Stimulated activated CD8-positive, alpha-beta memory T cell treated with anti-CD3 and anti-CD28 coated beads, Interleukin-2, amount 100 ng/mL, for 1 hour (primary cell): ENCODE measurements at places on chromosomes 6 and 20.
A peak's percentile ranks its signal among the peaks of the same experiment; 100 is the strongest.

DNA sequence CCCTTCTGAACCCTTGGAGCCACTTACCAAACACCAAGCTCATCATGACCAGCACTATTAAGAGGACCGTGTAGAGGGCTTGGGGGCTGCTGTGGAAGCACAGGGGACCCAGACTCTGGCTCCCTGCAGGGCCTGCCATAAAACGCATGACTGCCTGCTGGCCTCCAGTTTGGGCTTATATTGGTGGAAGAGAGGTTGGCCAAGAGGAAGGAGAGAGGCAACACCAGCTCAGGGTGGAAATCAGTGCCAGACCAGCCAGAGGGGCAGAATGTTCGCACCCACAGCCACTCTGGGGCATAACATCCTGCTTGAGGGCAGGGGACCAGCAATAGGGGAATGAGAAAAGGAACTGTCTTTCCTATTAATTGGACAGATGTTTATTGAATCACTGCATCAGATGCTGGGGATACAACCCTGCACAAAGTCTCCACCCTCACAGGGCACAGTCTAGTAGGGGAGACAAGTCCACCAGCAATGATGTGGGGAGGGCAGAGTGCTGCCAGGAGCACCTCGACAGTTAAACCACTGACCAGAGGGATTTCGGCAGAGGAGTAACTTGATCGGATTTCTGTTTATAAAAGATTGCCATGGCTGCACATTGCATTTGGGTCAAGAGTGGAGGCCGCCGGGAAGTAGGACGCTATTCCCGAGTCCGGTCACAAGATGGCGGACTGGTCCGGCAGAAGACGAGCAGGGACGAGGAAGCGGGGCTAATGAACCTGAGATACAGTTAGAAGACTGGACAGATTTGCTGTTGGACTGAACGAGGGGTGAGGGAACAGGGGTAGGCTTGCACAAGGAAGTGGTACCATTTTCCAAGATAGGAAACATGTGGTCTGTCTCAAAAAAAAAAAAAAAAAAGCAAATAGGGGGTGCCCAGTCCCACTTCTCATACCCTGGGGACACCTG lies at the start of gene LY6G5C:
LY6G5C (minus strand) TSS at position 842 of the 909 bp plus-strand sequence; CDS start at position 148, 694 bp downstream.
- DNase-seq: peak; percentile 38

DNA sequence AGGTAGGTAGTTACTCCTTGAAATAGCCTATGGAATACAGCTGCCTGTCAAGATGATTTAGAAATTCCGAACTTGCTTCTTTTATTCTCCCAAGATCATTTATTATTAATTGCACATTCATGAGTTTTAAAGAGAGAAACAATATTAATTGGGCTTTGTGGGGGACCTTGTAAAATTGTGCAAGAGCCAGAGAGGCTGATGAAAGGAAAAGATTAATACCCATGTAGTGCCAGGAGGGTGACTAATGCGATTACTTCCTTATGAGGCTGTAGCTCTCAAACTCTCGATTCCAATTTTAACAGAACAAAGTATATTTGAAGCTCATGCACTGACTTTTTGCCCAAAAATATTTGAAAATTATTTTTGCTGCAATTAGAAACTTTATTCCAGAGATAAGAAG lies 423.8 kb upstream of the ID4 start:
- DNase-seq: no peak

DNA sequence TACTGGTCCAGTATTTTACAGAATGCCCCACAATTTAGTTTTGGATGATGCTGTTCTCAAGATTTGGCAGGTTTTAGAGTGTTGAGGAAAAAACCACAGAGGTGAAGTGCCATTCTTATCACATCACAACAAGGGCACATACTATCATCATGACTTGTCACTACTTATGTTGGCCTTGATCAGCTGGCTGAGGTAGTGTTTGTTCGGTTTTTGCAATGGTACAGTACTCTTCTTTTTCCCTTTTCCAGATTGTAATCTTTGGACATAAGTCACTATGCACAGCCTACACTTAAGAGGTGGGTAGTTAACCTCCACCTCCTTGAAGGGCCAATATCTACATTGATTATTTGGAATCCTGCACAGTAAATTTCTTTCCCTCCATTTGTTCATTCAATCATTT lies 8.8 kb downstream of the TENT5A start:
- no peak for DNase-seq

DNA sequence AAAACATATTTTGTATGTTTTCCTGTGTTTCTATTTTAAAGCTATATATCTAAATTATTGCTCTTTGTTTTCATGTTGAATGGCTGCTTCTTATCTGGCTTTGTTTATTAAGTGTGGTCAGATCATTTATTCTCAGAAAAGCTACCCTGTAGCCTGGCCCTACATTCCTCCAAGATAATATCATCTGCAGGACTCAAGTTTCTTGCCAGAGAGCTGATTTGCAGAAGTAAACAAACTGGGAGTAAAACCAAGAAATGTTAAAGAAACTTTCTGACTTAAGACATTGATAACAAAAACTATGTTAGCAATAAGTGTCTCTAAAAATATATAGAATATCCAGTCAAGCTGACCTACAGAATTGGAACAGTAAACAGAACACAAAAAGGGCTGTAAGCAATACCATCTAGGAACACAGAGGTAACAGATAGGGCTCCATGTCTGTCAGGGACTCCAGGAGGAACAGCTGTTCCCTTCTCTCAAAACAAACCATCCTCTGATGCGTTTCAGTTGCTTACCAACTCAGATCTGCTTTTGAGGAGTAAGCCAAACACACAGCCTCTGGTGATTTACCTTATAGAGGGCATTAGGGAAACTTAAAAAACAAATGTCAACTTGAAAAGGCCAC lies 17.5 kb upstream of the CEP85L start:
- no peak for DNase-seq

DNA sequence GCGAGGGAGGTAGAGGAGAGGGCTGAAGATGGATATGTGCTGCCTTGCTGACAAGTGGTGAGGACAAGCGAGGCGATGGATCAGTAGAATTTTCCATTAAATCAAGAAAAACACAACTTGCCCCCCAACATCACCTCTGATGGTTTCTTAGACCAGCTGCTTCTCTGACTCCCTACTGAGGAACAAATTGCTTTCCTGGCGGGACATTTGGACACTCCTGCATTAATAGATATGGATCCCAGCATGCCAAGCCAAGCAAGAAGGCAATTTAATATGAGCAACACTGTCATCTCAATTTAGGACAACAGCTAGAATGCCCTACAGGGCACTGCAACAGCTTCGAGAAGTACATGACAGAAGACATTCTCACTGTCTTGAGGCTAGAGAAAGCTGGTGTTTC lies 248.4 kb upstream of the AGPAT4 start:
- no peak for DNase-seq

GRCh38 chr6:163789199-163789810 lies 374.8 kb downstream of the QKI start:
- no peak for DNase-seq

- DNase-seq: no peak
Measured at GRCh38 chr6:125701354-125701668, 48.1 kb upstream of the HEY2 start.

DNA sequence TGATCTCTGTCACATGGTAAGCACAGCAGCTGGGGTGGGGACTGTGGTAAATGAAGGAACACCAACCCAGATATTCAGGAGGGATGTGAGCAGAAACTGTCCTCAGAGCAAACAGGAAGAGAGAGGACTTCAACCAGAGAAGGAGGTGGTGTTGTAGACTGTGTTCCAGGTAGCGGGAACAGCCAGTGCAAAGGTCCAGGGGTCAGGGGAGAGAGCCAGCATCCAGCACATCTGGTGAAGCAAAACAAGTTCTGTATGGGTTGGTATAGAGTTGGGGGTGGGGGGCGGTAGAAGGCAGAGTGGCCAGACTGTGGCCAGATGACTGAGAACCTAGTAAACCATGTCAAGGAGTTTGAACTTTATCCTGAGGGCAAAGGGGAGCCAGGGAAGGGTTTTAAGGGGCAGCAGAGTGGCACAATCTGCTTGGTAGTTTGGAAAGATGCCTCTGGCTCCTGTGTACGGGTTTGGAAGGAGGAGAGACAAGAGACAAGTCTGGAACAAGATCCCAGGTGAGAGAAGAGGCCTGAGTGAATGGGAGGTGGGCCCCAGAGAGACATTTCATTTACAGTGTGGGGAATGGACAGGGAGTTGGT lies 27.8 kb upstream of the TTPAL start:
- no peak for DNase-seq
